Stimulated activated CD8-positive, alpha-beta memory T cell treated with anti-CD3 and anti-CD28 coated beads, Interleukin-4, amount 100 ng/mL, for 24 hours (primary cell): ENCODE measurements at places on chromosomes 5 and 9.

GRCh38 chr9:16417161-16417560 lies 453.3 kb downstream of the BNC2 start:
- DNase-seq: no peak

DNA sequence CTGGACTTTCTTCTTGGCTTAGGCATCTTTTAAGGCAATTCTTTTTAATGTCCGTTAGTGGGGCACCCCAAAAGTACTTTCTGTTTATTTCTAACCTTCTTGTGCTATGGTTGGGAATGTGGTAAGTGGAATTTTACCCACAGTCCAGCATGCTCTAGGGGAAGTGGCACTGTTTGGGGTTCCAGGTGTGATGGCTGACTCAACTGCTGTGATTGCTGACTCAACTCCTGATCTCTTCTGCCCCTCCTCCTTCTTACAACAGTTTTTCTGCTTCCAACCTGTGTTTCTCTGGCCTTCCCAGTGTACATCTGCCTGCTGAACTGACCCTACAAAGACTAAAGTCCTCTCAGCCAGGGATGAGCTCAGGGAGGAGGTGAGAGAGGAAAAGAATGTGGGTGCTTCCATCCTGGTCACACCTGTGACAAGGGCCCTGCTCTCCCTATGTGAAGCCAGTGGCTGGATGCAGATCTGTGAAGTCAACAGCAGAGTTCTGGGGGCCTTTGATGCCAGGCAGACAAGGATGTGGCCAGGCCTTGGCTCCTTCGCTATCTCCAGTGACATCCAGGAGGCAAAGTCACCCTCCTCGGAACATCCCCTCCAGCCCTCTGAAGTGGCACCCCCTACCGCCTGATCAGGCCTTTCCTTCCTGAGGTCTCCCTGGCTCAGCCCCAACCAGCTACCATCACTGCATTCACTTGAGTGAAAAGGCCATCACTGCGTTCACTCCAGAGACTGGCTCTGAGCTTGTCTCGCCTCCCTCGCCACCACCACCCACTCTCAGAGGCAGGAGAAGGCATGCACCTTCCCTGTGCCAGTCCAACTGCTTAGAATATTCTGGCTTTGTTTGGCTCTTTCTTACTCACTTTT lies 72.2 kb downstream of the C5orf15 start:
- no peak for DNase-seq

DNA sequence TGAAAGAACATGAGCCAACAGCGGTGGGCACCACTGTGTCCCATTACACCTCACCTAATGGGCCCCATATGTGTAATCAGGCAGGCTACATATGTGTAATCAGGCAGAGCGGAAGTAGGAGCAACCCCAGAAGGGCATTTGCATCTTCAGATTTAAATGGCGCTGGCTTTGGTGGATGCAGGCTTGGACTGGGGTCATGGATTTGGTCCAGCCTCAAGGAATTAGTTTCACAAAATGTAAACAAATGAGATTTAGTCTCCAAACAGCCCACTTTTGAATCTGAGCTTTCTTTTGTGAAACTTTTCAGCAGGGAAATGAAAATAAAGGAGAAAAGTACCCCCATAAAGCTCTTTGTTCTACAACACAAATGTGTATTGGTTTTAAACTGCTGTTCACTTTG lies 161.3 kb downstream of the LPAR1 start:
- no peak for DNase-seq

- DNase-seq: no peak
These were observed 127.5 kb upstream of the CDKN2B start for GRCh38 chr9:22136461-22137096.

- no peak for DNase-seq
These were observed 50.9 kb upstream of the ANKH start for GRCh38 chr5:14922456-14922855.

DNA sequence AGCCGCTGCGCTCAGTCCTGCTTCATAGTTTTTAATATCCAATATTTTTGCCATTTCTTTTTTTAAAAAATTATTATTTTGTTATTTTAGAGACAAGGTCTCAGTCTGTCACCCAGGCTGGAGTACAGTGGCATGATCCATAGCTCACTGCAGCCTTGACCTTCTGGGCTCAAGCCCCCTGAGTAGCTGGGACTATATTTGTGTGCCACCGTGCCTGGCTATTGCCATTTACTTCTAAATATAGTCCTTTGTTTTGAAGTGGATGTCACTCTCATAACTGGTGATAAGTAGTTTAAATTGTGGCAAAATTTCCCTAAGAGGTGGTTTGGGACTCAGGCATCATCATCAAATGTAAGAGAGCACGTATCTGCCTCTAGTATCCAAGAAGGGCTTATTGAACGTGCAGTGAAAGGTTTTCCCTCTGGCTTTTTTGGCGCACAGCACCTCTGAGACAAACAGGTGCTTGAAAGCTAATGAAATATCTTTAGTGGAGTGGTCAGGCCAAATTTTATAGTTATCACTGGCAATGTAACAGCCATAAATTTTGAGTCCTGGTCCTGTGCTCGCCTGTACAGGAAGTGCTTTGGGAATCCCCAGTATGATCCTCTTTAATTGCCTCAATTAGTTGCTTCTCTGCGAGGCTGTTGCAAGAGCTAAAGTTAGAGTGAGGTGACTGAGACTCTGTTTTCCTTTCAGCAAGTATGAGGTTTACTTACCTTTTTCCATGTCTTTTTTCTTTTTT lies 14.8 kb downstream of the STXBP1 start:
- no peak for DNase-seq

DNA sequence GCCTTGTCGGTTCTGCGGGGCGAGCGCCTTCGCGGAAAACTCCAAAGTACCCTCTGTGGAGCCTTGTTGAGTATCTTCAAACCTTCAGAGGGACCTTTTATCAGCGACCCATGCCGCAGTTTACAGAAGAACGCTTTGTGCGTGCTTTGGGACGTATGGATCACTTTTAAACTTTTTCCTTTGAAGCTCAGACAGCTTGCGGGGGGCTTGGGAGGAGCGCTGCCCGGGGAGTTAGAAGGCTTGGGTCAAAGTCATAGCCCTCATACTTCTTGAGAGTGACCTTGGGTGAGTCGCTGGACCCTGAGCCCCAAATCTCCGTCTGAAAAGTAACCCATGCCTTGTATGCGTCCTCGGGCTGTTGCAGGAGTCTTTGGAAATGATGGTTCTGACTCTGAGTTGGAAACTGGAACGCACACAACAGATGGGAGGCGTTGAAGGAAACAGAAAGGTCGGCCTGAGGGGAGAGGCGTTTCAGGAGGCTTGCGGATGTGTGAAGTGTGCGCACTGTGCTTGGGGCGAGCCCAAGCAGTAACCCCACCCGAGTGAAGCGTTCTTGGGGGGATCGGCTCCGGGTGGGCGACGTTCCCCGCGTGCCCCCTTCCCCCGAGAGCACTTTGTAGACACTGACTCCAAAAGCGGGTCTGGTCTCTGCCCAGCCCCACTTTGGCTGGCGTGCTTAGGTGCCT lies 661 bp upstream of the SLC25A51 start:
- DNase-seq: no peak

DNA sequence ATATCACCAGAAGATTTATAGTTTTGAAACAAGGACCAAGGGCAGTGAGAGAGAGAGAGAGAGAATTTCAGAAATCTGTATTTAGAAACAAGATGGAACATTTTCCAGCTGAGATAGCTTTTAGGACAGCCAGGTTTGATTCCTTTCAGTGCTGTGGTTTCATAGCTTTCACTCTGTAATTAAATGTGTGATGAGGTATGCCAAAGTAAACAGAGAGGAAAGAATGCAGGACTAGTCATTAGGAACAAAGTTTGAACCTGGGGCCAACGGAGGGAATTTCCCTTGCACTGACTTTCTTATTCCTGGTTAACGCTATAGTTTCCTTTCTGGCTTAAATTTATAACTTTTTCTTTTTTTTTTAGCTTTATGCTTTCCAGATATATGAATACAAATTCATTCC lies 10.0 kb upstream of the CCL28 start:
- DNase-seq: no peak

DNA sequence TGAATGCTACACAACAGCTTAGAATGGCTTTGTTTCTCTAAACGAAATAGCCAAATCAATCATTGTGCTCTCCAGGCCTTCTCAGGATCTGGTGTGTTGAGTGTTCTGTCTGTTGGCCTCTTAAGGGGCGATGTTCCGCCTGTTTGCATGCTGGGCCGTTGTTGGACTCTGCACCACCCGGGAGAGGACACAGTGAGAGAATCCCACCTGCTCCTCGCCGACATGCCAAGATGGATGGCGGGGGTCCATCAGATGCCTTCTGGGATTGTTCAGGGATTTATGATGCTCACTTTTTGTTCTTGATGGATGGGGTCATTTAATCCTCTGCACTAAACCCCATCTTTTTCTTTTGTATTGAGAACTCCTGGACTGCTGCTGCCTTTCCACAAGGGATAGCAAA lies 159.9 kb downstream of the NTRK2 start:
- DNase-seq: no peak

- no peak for DNase-seq
These were observed 646.6 kb downstream of the PDE4D start for GRCh38 chr5:59246882-59247281.

DNA sequence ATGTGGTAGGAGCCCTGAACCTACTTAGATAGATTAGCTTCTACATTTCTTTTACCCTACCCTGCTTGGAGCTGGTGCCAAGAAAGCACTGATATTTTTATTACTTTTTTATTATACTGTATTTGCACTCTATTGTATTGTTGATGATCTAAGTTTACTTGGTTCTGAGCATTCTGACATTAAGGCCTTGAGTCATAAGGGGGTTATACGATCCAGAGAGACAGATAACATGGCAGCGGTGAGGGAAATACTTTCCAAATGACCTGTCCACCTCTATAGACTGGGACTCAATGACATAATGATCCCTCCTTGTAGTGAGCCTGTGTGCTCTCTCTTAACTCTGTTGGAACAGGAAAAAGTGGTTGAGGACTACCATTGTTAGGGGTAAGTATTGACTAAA lies 176.3 kb downstream of the MAN2A1 start:
- no peak for DNase-seq

DNA sequence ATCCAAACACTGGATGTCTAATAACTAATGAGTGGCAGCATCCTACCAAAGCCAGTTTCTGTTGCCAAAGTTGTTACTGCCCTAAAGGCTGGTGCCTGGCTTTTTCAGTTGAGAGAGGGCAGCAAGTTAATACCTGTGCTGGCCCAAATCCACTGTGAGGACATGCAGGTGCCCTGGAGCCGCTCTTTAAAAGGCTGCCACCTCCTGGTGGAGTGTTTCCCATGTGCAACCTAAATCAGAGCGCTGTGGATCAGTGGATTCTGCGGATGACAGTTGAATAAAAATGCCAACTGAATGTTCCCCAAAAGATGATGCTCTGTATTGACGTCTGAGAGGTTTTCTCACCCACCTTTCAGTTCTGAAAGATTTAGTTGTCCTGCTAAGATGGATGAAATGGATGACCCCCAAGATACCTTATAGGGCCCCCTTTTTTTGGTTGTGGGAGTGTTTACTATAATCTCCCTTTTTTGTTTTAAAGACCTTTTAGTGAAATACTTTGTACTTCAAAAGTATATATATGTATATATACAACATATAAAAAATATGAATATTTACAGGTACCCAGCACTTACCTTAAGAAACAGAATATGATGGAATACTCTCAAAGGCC lies 146.4 kb downstream of the EGFLAM start:
- no peak for DNase-seq
